ENCODE measurements at places on chromosomes 5 and 9.
A peak's percentile ranks its signal among the peaks of the same experiment; 100 is the strongest.

DNA sequence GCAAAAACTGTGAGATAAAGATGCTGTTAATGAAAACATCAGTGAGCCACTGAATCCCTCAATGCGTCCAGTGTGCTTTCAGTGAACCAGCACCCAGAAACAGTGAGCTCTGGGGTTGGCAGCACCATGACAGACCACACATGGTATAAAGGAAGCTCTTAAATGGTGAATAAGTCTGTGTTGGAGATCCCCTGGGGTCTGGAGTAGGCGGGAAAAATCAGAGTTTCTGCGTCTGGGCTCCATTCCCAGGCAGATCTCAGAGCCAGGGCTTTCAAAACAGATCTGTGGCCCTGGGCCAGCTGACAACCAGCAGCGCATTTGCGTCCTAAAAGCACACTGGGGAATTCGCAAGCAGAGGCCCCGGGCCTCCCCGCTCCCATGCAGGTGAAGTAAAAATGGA, 233.5 kb downstream of the FRMD3 start:
- DNase-seq: no peak

GRCh38 chr9:31146485-31147166, 1237.8 kb upstream of the ACO1 start:
- DNase-seq: no peak

- no peak for DNase-seq
Measured at GRCh38 chr5:58248221-58248620, 211.7 kb downstream of the PLK2 start.

GRCh38 chr5:157659868-157660660, 7.8 kb upstream of the SOX30 start:
- no peak for DNase-seq

DNA sequence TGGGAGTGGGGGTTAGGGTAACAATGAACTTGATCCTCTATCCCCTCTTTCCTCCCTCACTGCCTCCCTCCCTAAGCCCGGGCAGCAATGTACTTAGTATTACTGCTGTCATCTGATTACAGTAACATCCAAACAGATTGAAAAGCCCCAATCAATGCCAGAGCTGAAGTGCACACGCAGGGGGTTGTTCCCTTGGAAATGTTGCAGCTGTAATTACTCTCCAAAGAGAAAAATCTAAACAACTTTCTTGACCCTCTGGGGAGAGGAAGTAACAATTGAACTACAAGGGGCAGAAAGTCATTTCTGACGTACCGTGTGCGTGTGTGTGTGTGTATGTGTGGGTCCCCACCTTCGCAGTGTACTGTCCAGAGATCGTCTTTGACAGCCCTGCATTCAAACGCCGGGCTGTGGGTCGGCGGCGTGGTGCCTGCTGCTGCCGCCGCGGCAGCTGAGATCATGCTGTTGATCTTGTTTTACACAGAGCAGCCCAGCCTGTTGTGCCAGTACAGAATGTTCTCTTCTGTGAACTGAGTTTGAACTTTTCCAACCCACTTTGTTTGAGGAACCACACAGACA, 66.0 kb upstream of the KLF9 start:
- DNase-seq: no peak

DNA sequence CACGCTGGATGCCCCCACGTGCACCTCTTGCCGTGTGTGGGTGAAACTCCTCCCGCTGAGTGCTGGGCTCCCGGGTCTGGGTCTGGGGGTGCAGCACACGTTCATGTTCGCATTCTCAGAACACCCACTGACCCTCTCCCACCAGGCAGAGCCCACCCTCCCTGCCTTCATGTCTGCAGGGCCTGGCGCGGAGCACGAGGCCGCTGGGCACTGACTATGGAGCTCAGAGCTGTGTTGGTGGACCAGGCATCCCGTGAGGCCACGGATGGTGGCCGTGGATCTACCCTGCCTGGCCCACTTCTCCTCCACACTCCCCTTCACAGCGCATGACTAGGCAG, 8.8 kb downstream of the LCN12 start:
- no peak for DNase-seq

GRCh38 chr5:78050888-78051287, 243.6 kb downstream of the AP3B1 start:
- DNase-seq: no peak

- DNase-seq: no peak
Measured at GRCh38 chr9:99373912-99374311, 151.8 kb downstream of the SEC61B start.

- DNase-seq: no peak
Measured at GRCh38 chr5:165457859-165458481, 1952.6 kb downstream of the MAT2B start.

DNA sequence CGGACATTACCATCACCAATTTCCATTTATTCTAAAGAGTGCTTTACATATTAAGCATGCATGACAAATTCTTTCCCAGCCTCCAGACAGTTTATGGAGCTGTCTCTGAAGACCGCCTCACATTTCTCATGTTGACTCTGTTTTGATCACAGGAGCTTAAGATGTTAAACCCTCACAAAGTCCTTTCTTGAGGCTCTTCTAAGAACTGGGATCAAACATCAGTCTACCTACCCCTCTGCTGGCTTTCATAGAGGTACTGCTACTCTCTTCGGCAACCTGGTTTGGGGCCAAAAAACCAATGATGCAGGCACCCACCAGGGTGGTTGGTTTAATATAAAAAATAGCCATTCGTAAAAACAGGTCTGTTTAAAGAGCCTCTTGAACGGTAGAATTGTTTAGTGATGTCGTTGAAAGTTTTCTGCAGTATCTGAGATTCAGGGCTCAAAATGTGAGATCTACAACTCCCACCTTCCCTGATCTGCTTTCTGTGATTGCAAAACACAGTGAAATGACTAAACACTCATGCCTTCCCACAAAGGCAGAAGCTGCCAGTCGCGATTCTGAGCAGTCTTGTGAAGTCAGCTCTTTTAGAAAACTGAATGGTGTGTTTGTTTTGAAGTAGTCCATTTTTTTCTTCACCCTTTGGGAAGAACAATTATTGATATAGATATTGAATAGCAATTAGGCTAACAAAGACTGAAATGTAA, 3.5 kb downstream of the RXFP3 start:
- DNase-seq: no peak

GRCh38 chr5:150120062-150120441, 33.7 kb upstream of the CSF1R start:
- no peak for DNase-seq

- DNase-seq: no peak
Measured at GRCh38 chr5:68217528-68217927, 2.0 kb downstream of the PIK3R1 start.

GRCh38 chr5:95770830-95771708, 39.9 kb downstream of the RHOBTB3 start:
- DNase-seq: no peak

DNA sequence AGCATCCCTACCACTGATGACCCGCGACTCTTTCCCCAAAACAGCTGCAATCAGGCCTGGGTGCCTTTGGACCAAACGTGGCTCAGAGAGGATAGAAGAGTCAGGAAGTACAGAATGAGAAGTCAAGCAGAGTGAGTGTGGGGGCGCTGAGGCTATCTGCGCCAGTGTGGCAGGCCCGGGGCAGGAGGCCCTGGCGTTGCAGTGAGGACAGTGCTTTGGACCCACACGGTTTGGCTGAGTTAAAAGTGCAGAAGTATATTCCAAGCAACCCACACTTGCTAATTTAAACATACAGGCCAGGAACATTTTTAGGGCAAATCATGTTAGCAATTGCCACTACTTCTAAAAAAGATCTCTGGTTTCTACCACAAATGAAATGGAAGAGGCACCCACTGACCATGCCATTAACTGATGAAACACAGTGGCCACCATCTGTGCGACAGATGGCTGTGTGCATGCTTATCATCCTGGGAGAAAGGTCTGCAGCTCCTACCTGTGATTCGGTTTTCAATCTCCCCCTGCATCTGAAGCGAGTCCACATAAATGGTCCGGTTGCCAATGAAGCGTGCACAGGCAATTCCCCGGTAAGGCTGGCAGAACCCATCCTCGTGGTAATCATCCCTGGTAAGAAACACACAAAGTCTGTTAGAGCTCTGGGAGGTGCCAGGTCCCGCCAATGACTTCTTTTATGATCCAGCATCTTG, 213.0 kb downstream of the ROR2 start:
- DNase-seq: no peak

DNA sequence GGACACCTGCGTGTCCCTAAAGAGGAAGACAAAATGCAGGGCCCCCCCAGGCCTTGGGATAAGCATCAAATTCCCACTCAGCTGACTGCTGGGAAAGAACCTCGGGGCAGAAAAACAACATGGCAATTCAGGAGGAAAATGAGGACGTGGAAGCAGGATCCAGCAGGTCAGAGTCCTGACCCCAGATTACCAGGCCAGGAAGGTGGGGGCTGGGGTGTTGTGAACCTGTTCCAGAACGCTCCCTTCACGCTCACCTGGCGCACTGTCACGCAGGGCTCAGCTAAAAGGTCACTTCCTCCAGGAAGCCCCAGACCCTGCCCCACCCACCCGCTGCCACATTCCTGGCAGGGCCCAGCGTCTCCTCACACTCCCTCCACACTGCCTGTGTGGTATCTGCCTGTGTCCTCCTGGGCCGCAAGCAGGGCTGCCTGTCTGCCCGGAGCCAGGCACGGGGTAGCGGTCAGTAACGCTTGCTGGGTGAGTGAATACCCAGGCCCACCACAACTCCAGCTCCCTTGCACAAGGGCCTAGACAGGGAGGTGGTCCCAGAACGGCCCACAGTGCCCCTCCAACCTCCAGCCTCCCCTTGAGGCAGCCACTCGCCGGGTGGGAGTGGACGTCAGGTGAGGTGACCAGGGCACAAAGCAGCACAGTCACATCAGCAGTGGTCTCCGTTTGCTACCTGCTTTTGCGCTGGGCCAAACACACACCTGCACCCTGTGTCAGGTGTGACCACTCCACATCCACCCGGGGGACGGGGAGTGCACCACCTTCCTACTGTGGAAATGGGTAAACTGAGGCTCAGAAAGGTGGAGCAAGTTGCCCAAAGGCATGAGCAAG, 18.1 kb downstream of the VAV2 start:
- no peak for DNase-seq

DNA sequence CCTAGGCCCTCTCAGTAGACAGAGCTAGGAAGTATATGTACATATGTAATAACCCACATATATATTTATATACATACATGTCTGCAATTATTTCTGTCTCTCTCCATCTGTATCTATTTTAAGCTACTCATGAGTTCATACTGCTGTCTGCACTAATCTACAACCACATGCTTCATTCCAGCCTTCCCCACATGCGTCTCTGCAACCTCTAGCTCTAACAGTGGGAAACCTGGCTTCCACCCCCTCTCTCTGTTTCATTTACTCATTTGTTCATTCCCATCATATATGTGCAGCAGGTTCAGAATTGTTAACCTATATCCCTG, 23.3 kb downstream of the DCANP1 start:
- DNase-seq: no peak

GRCh38 chr5:407801-408268, 35.1 kb upstream of the EXOC3 start:
- DNase-seq: no peak

- no peak for DNase-seq
Measured at GRCh38 chr5:103057208-103058130, 62.5 kb downstream of the GIN1 start.

- DNase-seq: no peak
Measured at GRCh38 chr5:15763754-15764153, 263.8 kb downstream of the FBXL7 start.

GRCh38 chr9:125969868-125970267, 222.7 kb downstream of the PBX3 start:
- no peak for DNase-seq

DNA sequence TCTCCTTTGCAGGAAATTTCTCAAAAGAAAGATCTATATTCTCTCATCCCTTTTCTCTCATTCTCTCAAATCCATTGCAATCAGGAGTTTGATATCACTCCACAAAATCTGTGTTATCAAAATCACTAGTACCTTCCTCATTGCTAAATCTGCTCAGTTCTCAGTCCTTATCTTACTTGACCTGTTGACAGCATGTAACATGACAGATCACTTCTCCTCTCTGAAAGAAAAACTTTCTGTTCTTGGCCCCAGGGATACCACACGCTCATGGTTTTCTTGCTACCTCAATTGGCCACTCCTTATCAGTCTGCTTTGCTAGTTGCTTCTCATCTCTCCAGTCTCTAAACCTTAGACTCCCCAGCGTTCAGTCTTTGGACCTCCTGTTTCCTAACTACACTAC, 22.1 kb downstream of the SRP19 start:
- DNase-seq: no peak

GRCh38 chr5:135823881-135824280, 10.6 kb upstream of the SLC25A48 start:
- no peak for DNase-seq

DNA sequence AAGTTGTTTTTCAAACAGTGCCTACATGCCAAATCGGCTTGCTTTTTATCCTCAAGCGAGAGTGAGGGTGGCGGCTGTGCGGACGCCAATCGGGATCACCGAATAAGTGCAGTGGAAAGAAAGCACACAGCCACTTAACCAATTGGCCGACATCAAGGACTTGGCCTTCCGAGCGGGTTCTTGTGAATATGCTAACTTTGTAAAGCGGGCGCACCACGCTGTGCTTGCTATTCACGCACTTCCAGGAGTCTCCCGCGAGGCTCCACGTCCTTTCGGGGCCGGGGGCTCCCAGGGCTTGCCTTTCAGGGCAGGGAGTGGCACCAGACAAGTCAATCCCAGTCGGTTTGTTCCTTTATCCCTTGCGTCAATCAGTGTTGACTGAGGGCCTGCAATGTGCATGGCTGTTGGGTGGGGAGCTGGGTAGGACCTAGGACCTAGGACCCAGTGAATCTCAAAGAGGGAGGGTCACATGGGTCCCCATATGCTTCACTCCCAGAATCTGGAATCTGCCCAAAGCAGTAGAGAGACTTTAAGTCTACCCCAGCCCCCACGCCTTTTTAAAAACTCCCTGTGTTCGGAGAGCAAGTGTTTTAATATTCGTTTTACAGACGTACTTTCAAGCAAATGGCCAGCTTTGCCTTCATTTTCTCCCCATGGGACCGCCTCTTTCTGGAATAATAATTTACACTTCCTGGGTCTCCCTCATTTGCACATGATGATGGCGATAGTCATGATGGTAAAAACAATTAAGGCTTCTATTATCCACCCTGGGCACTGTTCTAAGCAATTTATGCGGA, 2.0 kb upstream of the GCNT4 start:
- DNase-seq: peak; percentile 48

- peak; percentile 5 for DNase-seq
Measured at GRCh38 chr9:80885894-80886293, 803.5 kb downstream of the TLE1 start.

GRCh38 chr5:23013395-23013998, 160.4 kb upstream of the CDH12 start:
- no peak for DNase-seq

DNA sequence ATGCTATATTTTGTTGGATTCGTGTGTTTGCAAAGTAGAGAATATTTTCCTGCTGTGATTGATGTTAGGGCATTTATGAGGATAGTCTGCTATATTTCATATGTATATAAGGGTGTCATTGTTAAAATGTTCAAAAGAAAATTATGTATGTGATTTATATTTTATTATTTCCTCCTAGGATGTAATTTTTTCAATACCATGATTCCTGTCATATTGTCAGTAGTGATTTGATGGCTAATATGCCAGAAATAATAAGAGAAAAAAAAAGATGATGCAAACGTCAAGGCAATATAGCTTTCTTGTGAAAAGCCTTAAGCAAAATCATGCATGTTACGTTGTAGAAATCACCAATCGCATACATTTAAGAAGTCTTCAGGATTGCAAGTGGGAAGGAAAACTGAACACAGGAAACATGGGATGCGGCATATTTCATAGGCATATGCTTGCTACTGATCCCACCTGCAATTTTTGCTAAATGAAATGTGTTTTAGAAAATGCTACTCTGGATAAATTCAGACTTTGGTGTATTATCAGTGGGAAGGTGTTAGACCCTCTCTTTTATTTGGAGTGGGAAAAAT, 224.5 kb downstream of the MAST4 start:
- no peak for DNase-seq

All from activated naive CD4-positive, alpha-beta T cell treated with anti-CD3 and anti-CD28 coated beads for 36 hours (primary cell).